ENCODE measurements at places on chromosomes 2 and 18.

GRCh38 chr2:60554646-60555065, 1.2 kb upstream of the BCL11A start:
- no peak for DNase-seq

- DNase-seq, result no peak
Measured at GRCh38 chr2:3186766-3187165, 190.9 kb downstream of the EIPR1 start.

GRCh38 chr2:103959174-103960128, 894.5 kb upstream of the POU3F3 start:
- peak; percentile 34 for DNase-seq

DNA sequence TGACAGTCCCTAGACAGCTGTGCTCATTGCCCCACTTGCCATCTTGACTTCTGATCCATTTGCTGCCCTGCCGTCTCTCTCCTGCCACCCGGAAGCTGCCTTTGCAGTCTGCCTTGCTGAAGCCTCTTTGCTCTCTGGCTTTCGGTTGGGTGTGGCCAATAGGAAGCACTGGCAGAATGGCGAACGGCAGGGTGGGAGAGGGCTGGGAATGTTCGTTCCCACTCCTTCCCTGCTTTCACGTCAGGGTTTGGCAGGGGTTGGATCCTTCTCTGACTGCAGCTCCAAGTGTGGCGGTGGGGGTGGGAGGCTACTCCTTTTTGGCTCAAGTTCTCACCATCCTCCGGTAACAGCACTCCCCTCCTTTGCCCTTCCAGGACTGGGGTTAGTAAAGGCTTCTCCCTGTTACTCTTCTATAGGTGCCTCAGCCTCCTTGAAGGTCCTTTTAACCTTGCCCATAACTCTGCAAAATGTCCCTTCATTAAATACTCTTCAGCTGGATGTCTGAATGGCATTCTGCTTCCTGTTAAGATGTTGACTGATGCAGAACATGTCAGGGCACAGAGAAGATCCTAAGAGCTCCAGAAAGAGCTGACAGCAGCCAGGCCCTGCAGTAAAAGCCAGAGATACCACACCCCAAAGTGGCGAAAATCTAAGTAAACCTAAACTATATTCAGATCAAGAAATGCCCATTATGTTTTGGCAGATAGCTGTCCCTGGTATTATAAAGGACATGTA, 299.7 kb downstream of the CDCA7 start:
- DNase-seq, result peak; percentile 63

- no peak for DNase-seq
Measured at GRCh38 chr2:83654091-83654611, 804.9 kb downstream of the SUCLG1 start.

DNA sequence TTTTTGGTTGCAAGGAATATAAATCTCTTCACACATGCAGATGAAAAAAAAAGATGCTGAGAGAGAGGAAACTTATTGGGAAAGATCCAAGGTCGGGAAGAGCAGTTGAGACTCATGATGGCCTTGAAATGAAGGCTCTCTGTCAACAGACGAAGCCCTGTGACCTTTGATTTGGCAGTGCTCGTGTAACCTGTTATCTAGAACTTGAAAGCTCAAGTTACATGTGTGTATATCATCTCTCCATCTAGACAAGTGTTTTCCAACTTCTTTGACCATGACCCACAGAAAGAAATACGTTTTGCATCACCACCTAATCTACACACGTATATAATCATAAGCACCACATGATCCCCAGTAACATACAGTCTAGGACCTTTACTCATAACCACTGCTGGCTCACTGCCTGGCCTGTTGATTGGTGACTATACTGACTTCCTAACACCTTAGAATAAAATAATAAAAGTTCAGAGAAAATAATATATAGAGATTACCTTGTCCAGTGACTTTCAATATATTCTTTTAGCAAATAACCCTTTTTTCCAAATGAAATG, 319.0 kb upstream of the PKDCC start:
- no peak for DNase-seq

DNA sequence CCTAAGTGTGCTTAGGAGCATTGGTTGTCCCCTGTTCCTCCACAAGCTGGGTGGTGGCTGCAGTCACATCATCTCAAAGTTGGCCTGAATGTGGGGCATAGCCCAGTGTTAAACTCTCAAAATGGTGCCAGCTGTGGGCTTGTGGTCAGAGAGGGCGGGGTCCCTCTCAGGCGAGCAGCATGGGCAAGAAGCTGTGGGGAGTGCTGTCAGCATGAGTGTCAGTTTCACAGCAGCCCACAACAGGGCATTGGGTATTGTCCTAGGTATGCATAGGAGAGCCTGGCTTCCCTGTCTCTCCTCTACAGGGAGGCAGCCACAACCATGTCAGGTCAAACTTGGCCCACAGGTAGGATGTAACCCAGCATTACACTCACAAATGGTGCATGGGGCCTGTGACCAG, 285.6 kb upstream of the THSD7B start:
- no peak for DNase-seq

DNA sequence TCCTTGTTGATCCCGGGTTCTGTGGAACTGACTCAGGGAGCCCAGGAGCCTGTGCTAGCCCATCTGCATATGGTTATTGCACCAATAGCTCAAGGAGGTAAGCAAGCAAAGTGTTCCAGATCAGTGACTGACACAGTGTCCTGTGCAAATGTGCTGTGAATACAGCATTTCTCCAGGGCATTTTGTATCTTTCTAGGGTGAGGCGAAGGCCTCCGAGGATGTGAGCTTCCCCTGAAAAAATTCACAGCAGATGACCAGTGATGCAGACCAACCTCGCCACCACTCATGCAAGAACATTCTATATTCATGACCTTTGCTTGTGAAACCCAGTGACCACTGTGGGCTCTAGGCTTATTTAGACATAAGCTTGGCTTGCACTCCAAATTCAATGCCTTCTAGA, 15.2 kb upstream of the NT5DC4 start:
- no peak for DNase-seq

DNA sequence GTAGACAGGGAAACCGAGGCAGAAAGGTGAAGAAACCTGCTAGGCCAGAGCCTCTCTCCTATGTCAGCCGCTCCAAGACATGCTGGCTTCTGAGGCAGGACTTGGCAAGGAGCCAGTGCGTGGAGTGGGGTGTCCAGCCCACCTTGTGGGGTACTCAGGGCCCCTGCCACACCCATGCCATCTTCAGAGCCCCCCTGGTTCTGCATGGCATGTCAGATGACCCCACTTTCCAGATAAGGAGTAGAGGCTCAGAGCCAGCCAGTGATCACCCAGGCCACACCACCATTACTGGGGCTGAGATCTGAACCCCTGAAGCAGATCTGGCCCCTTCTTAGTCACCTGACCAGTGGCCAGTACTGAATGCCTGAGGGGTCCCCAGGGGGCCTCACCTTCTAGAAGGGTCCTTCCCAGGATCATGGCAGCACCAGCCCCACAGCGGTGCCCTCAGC, 14.7 kb downstream of the CROCC2 start:
- no peak for DNase-seq
